Hepatocyte (in vitro differentiated cells): ENCODE measurements at places on chromosomes 7 and 10.

DNA sequence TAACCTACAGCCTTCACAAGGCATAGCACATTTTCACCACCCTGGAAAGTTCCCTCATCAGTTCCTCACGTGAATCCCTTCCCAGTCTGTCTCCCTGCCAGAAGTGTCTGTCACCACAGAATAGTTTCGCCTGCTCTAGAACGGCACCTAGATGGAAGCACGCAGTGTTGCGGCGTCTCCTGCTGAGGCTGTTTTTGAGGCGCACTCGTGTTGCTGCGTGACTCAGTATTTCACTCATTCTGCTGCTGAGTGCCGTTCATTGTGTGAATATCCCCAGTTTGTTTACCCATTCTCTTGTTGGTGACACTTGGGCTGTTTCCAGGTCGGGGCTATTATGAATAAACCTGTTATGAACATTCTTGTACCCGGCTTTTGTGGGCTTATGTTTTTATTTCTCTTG, 12.8 kb downstream of the NOS3 start:
- DNase-seq, result no peak

DNA sequence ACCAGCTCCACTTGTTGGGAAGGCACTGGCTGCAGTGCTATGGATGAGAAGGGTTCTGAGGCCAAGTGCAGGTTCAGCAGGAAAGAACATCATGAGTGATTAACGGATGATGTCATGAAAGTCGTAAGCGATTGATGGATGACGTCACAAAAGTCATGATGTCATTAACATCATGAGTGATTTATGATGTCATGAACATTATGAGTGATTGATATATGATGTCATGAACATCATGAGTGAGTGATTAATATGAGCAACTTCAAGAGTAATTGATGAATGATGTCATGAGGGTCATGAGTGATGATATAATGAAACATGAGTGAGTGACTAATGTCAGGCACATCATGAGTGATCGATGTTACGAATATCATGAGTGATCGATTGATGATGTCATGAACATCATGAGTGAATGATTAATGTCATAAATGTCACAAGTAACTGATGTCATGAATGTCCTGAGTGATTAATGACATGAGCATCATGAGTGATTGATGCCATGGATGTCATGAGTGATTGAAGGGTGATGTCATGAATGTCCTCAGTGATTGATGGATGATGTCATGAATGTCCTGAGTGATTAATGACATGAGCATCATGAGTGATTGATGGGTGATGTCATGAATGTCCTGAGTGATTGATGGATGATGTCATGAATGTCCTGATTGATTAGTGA, 185.6 kb downstream of the PAXIP1 start:
- DNase-seq, result no peak

GRCh38 chr7:129832282-129832681, 120.5 kb downstream of the UBE2H start:
- no peak for DNase-seq

- no peak for DNase-seq
Measured at GRCh38 chr7:73972614-73973013, 55.4 kb upstream of the ELN start.

GRCh38 chr10:132439025-132439388, 42.0 kb downstream of the PWWP2B start:
- no peak for DNase-seq

DNA sequence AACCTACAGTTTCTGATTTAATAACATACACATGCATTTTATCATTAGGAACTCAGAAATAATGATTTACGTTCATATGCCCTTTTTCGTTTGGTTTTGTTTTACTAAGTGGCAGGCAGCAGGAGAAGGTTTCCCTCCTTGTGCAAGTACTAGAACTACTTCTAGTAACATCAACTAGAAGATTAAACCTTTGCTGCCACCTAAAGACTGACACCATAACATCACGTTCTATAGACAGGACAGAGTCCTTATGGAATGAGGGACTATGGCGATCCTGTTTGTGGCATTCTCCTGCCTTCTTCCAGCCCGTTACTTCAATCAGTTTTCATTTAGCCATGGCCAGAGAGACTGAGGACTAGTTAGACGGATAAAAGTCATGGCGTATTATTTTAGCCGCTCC, 53.2 kb downstream of the GAD2 start:
- peak; percentile 68 for DNase-seq

DNA sequence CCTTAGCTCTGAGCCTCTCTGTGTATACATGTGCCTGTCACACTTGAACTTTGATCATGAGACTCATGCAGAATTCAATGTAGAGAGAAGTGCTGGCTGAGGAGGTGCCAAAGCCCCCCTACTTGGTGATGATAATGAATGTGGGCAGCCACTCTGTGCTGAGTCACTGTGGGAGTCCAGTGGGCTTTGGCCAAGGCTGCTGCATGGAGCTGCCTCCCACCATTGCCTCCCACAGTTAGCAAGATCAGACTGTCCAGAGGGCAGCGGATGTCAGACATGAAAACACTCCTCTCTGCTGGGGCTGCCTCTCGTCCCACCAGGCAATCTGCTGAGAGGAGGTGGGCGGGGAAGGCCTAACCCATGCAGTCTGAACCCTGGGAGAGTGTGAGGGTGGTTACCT, 180.3 kb downstream of the SH2D4B start:
- DNase-seq, result no peak

DNA sequence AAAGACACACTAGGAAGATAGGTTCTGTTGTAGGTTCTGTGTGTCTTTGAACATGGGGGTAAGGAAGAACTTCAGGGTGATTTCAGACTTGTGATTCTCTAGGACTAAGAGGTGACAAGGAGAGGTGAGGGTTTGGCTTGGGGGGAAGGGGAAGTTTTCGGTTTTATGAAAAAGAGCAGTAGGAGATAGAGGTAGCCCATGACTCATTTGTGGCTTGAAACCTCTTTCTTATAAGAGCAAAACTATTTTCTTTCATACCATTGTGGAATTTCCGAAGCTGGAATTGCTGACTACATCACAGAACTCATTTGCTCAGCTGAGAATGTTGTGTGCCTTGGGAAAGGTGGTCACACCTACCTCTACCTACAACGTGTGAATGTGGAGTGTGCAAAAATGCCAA, 39.6 kb upstream of the IKZF1 start:
- no peak for DNase-seq

DNA sequence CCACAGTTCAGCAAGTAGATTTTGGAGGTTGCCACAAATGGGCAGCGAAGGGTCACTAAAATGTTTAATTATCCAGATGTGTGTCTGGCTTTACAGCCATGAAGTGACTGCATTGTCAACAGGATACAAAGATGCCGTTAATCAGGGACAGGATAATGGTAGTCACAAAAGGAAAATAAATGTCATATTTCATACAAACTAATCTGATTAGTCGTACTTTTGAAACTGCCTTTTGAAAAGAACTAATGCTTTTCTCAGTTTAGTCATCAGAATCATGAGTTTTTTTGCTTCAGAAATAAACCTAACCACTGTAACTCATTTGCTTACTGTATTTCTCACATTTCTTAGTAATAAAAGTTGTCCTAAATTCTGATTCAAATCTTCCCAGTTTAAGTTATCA, 22.2 kb upstream of the WNT16 start:
- DNase-seq, result no peak

DNA sequence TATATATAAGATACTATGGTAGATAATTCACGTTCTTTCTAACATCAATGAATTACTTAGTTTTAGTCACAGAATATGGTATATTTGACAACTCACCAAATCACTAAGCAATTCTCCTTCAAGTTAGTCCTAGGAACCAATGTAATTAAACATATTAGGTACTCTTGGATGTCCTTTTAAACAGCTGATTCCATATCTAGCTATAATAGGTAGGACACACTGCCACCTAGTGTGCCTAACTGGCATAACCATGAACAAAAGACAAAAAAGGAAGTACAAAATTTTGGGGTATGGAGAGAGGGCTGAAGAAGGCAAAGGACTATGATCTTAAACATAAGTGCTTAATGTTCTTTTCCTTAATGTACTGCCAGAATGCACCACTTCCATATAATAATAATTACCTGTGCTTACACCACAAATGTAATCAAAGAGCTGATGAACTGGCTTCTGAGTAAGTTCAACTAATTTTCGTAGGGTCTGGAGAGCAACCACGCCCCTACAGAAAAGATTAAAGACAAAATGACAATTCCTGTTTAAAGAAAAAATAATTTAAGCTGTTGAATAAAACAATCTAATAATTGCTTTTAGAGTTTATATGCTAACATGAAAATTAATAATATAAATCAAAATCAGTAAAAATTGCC, 28.7 kb downstream of the PNPLA8 start:
- DNase-seq, result peak; percentile 54

DNA sequence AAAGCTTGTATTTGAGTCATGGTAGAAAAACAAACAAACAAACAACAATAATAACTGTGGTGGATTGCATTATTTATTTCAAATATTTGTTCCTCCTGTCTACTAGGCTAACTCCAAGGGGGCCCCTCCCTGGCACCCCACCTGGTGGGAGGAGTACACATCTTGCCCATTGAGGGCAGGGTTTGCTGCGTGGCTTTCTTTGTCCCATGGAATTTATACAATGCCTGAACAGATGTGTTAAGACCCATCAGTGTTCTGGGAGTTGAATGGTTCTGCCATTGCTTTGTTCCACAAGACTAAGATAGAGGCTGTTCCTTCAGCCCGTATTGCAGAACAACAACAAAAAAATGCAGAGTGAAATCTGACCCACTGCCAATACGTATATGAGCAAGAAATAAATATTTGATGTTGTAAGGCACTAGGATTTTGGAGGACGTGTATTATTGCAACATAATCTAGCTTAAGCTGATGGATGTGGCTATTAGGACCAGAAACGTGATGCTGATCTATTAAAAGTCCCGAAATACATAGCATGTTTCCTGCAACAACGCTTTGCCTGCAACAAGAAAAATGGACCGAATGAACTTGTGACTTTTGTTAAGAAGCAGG, 119.1 kb upstream of the JCAD start:
- no peak for DNase-seq

DNA sequence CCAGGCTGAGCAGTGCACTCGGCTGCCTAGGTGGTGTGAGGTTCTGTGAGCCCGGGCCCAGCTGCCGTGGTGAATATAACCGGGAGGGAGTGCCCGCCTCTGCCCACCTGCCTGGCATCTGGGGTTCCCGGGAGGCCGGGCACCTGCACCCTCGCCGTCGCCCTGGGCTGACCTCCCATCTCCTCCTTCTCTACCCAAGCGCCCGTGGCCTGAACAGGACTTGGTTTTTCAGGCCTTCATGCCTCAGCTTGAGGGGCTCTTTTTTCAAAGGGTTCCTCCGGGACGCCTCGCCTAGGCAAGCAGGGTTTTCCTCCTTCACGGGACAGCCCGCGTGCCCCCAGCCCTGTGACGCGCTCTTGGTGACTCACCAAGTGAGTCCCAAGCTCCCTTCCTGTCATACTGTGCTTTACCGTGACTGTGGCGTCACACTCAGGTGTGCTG, 9.9 kb downstream of the INPP5A start:
- no peak for DNase-seq

GRCh38 chr7:123498601-123499000, 35.8 kb downstream of the IQUB start:
- DNase-seq, result no peak

DNA sequence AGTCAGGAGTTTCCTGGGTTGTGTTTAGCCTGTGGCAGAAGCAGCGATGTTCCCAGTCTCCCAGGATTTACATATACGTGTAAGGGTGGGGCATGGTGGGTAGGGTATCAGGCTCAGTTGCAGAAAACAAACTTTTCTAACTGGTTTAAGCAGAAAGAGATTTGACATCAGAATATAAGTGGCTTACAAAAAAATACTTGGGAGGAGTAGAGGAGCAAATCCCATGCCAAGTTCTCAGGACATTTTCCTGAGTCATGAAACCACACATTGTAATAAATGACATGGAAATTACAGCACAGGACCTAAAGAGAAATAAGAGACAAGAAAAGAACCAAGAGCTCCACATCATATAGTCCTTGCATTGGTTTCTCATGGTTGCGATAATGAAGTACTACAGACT, 26.2 kb upstream of the FRMD4A start:
- no peak for DNase-seq

- no peak for DNase-seq
Measured at GRCh38 chr10:79454259-79454658, 8.8 kb upstream of the ZCCHC24 start.

DNA sequence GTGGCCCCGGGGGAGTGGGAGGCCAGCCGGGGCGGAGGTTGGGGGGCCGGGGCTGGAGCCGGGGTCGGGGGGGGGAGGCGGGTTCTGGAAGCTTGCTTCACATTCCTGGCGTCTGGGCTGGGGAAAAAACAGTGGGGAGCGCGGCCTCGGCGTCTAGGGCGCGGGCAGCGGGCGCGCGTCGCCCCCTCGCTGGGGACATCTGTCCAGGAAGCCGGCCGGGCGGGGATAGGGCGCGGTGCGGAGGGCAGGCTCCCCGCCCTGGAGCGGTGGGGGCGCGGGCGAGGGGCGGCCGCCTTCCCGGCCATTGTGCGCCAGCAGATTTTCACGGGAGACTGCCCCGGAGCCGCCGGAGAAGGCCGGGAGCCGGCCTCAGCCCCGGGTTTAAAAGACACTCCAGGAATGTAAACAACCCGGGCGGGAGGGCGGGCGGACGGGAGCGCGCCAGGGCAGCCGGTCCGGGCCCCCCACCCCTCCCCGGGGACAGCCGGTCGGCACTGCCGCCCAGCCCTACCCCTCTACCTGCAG, 1.4 kb downstream of the ZMIZ1 start:
- DNase-seq, result peak; percentile 66

DNA sequence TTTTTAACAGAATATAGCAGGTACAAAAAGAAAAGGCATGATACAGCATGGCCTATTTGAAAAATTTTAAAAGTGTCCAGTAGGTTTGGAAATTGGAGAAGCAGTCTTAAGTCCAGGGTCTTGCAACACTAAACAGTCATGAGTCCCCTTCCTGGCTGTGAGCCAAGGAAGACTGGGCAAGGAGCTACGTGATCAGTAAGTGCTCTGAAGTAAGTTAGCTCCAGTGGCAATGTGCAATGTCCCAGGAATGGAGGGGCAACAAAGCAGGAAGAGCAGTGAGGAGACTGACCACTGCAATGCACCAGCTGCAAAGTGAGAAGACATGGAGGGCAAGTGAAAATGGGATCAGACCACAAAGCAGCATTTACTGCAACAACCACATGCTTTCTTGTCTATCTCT, 72.9 kb upstream of the GRID1 start:
- DNase-seq, result peak; percentile 77

- no peak for DNase-seq
Measured at GRCh38 chr7:44281811-44282600, 43.4 kb downstream of the CAMK2B start.
